ENCODE measurements at places on chromosomes 12 and 14. TPM values are rescaled to one million over a fixed set of nuclear protein-coding genes. Genes with fewer than 3 reads are reported as not detected.

DNA sequence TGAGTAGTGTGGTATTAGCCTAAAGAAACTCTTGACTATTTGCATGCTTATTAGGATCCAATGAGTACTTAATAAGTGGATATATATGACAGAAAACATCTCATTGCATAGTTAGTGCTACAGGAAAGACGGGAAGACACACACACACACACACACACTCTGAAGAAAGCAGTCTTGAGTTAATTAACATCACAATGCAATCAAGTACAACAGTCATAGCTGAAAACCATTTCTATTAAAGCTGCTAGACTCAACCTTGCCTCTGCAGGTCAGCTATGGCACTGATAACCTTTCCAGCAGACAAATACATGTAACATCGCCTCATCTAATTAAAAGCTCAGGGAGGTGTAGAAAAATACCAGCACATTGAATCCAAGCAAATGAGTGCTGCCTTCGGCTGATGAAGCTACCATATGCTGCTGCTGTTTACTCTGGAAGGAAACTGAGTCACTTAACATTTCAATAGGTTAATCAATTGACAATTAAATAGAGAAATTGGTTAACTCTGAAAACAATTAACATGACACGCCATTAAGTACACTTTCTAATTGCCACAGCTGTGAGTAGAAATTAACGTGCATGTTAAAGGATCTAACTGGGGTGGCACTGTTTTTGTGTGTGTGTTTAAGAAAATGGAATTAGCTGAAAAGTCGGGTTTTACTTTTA lies 93.2 kb upstream of the OTX2 start:
- no peak for DNase-seq
- H3K36me3 ChIP-seq, result no peaks in the 10 kb centered on the region
- no peaks in the 10 kb centered on the region for H3K4me1 ChIP-seq
- H3K4me3 ChIP-seq, result no peak overlapping the region
- H3K27ac ChIP-seq, result no peak overlapping the region
- no peaks in the 10 kb centered on the region for H3K27me3 ChIP-seq

DNA sequence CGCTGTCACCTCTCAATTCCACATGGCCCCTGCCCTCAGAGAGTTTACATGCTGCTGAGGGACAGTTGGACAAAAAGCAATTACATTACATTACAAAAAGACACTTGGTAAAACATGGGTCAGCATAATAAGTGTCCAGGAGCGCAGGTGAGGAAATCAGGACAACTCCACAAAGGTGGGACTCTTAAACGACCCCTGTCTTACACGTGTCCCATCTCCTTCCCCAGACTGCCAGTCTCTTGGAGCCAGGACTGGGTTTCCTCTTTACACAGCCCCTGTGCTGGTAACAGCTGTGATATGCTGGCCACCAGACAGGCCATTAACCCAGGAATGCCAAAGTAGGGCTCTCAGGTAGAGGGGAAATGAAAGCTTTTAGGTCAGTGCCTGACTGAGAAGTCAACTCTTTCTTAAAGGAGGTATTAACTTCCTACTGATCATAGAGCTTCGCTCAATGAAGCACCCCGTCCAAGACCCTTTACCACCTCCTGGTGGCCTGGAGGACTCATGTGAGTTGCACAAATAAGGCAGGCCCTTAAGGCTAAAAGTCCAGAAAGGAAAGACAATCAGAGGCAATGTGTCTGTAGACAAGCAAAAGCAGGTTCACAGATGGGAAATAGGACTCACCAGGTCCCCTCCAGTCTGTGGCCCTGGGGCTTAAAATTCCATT lies 55.5 kb downstream of the ANO2 start:
- H3K4me3 ChIP-seq, result no peak overlapping the region
- no peaks in the 10 kb centered on the region for H3K36me3 ChIP-seq
- no peak for DNase-seq
- H3K4me1 ChIP-seq, result no peaks in the 10 kb centered on the region
- no peak overlapping the region for H3K27ac ChIP-seq
- H3K27me3 ChIP-seq, result peaks cover 27% of the 10 kb centered on the region

GRCh38 chr12:29255042-29255441 lies 106.0 kb downstream of the FAR2 start:
- no peaks in the 10 kb centered on the region for H3K36me3 ChIP-seq
- no peaks in the 10 kb centered on the region for H3K4me1 ChIP-seq
- no peak for DNase-seq
- H3K4me3 ChIP-seq, result no peak overlapping the region
- H3K27me3 ChIP-seq, result no peaks in the 10 kb centered on the region

GRCh38 chr12:122517877-122518276 lies 8.9 kb downstream of the RSRC2 start:
- no peaks in the 10 kb centered on the region for H3K27me3 ChIP-seq
- no peak overlapping the region for H3K4me3 ChIP-seq
- no peak for DNase-seq

- no peaks in the 10 kb centered on the region for H3K36me3 ChIP-seq
- no peak overlapping the region for H3K27ac ChIP-seq
- no peaks in the 10 kb centered on the region for H3K27me3 ChIP-seq
- DNase-seq, result no peak
- no peak overlapping the region for H3K4me3 ChIP-seq
Measured at GRCh38 chr12:3255057-3255456, 177.9 kb downstream of the TSPAN9 start.

GRCh38 chr12:22164139-22164538 lies 118.1 kb downstream of the CMAS start:
- no peaks in the 10 kb centered on the region for H3K4me1 ChIP-seq
- H3K36me3 ChIP-seq, result no peaks in the 10 kb centered on the region
- DNase-seq, result no peak
- H3K4me3 ChIP-seq, result no peak overlapping the region
- no peak overlapping the region for H3K27ac ChIP-seq

DNA sequence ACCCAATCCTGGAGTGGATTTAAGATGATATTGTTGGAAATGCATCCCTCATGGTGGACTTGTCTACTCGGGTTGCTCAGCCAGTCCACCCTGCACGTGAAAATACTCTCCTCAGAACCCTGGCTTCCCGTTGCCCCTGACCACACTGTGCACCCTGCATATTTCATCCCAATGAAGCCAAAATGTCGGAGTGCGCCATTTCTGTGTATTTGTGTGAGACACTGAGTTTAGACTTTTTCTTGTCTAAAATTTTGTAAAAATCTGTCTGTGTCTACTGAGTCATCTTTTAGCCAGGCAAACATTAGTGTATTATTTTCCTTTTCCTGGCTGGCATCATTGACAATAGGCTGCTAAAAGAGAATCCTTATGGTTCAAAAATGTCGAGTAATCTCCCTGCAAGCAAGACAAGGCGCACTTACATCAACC lies 485 bp upstream of the PNMA1 start:
- peaks cover 20% of the 10 kb centered on the region for H3K36me3 ChIP-seq
- H3K27ac ChIP-seq, result peak overlapping the region; percentile 87
- DNase-seq, result no peak
- peaks cover 74% of the 10 kb centered on the region for H3K4me1 ChIP-seq

DNA sequence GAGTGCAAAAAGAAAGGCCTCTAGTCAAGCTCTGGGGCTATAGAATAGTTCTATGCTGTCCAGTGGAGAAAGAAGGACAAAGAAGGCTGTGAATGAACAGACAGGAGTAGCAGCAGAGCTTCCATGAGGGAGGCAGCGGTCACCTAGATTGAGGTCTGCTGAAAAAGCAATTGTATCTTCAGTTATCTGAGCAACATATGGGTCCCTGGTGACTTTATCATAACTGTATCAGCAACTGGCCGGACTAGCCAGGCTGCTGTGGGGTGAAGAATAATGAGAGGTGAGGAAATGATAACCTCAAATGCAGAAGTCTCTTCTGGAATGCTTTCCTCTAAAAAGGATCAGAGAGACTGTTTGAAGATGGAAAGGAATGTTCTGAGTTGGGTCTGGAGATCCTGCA lies 971.3 kb upstream of the TMEM132C start:
- no peaks in the 10 kb centered on the region for H3K27me3 ChIP-seq
- no peaks in the 10 kb centered on the region for H3K4me1 ChIP-seq
- H3K4me3 ChIP-seq, result no peak overlapping the region

DNA sequence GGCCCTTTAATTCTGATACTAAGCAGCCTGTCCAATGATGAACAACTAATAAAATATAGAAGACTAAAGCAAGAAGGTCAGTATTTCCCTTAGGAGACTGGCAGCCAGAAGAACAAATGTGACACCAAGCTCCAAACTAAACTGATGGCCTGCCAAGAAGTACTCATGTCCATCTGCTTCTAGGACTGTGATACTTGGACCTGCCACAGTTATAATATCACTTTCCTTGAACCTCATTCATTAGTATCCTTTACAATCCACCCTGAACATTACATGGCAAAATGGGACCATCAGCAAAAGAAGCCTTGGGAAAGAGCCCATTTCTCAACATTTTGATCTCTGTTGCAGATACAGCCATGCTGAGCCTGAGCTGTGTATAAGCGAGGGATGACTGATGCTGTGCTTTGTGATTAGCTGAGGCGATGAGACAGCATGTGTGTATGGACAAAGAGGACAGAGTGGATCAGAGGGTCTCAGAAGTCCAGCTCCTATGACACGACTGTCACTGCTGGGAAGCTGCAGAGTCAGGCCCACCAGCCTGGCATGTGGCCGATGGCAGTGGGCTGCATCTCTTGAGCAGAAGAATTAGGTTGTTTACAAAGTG lies 73.9 kb downstream of the TGFB3 start:
- H3K27ac ChIP-seq, result no peak overlapping the region
- no peaks in the 10 kb centered on the region for H3K27me3 ChIP-seq
- no peak for DNase-seq
- no peaks in the 10 kb centered on the region for H3K4me1 ChIP-seq
- no peak overlapping the region for H3K4me3 ChIP-seq

DNA sequence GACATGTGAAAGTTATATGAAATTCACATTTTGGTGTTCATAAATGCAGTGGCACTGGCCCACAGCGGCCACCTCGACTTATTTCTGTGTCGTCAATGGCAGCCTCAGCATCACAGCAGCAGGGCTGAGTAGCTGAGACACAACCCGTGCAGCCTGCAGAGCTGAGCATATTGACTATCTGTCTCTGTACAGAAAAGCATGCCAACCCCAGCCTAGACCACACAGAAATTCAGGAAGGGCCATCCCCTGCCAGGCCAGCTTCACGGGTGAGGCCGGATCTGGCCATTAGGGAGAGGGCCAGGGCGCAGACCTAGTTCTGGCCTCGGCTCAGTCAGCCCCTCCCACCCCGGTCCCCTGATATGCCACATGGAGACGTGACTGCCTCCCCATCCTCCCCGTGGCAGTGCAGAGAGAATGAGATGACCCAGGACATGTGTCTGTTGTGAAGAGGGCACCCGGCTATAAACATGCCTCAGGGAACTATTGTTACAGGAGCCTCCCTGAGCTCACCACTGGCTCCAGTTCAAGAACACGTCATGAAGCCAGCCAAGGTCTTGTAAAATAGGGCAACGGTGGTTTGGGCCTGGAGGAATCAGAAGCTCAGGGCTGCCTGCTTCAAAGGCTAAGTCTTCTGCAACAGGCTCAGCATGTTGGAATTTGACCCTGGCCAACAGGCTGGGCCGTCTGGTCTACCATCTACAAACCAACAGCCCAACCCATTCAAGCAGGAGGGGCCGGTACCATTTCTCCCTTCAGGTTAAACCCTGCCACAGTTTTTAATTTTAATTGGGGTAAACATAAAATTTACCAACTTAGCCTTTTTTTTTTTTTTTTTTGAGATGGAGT lies 25.5 kb downstream of the SCARB1 start:
- H3K36me3 ChIP-seq, result no peaks in the 10 kb centered on the region
- no peak overlapping the region for H3K27ac ChIP-seq
- no peak overlapping the region for H3K4me3 ChIP-seq
- H3K4me1 ChIP-seq, result peaks cover 13% of the 10 kb centered on the region
- no peaks in the 10 kb centered on the region for H3K27me3 ChIP-seq

DNA sequence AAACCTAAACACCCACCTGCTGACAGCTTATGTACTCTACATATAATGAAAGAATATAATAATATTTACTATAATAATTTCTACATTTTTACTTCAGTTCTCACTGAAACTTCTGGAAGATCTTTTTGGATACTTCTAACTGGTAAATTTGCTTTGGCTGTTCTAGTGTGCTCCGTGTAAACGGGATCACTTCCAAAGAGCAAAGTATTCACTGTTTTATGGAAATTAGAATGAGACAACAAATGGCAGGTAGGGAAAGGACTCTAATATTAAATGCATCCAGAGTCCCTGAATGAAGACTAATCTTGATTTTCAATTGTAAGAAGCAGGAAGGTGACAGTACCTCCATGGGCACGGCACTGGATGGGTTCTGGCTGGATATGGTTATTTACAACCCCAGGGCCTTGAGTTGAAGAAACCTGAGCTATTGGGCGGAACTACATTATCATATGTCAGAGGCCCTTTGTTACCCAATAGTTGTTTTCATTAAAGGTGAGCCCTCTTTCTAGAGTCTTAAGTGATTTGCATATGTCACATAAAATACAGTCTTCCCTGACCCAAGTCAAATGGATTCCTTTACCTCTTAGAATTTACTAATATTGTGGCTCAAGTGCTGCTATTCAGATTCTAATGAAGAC lies 10.7 kb downstream of the ERP29 start:
- no peaks in the 10 kb centered on the region for H3K27me3 ChIP-seq
- H3K36me3 ChIP-seq, result peaks cover 11% of the 10 kb centered on the region
- no peak for DNase-seq
- no peak overlapping the region for H3K4me3 ChIP-seq

GRCh38 chr14:82080370-82080769 lies 546.7 kb upstream of the SEL1L start:
- H3K27me3 ChIP-seq, result no peaks in the 10 kb centered on the region
- no peak overlapping the region for H3K27ac ChIP-seq
- no peaks in the 10 kb centered on the region for H3K4me1 ChIP-seq
- no peak for DNase-seq
- H3K4me3 ChIP-seq, result no peak overlapping the region
- no peaks in the 10 kb centered on the region for H3K36me3 ChIP-seq

DNA sequence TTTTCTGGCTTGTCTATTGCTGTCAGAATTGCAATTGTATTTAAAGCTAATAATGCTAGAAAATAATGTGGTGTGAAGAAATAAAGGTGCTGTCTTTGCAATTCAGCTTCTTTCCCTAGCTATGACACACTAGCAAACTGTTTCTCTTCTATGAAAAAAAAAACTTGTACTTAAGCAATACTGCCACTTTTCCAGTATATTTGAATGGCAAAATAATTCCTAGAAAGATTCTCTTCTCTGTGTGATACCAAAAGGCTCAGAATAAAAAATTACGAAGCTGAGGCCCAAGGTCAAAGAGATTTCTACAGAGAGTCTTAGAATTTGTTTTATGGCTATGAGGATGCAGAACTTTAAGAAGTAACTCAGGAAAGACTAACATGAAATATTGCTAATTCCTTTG lies 235.5 kb downstream of the ADAMTS20 start:
- no peaks in the 10 kb centered on the region for H3K4me1 ChIP-seq
- H3K27ac ChIP-seq, result no peak overlapping the region
- H3K36me3 ChIP-seq, result no peaks in the 10 kb centered on the region

- H3K36me3 ChIP-seq, result no peaks in the 10 kb centered on the region
- peaks cover 92% of the 10 kb centered on the region for H3K27me3 ChIP-seq
- no peak overlapping the region for H3K27ac ChIP-seq
- no peak for DNase-seq
- H3K4me3 ChIP-seq, result peak overlapping the region; percentile 58
- no peaks in the 10 kb centered on the region for H3K4me1 ChIP-seq
Measured at GRCh38 chr12:114479831-114480230, 73.9 kb upstream of the TBX5 start.

GRCh38 chr14:68627868-68628604 lies 164.8 kb downstream of the ZFP36L1 start:
- no peaks in the 10 kb centered on the region for H3K36me3 ChIP-seq
- H3K4me1 ChIP-seq, result peaks cover 68% of the 10 kb centered on the region
- peak overlapping the region; percentile 81 for H3K27ac ChIP-seq
- DNase-seq, result no peak
- peak overlapping the region; percentile 46 for H3K4me3 ChIP-seq

The P2RX7 gene
- 2.2 TPM for total RNA-seq

The LAG3 gene
- total RNA-seq, result 0.50 TPM

The DTX1 gene
- total RNA-seq, result 1.1 TPM

The SERPINA1 gene
- 1.7 TPM for total RNA-seq

Data from esophagus squamous epithelium (tissue), 5 donors.